ENCODE measurements at places on chromosomes 12 and 14. TPM values are rescaled to one million over a fixed set of nuclear protein-coding genes. Genes with fewer than 3 reads are reported as not detected.

DNA sequence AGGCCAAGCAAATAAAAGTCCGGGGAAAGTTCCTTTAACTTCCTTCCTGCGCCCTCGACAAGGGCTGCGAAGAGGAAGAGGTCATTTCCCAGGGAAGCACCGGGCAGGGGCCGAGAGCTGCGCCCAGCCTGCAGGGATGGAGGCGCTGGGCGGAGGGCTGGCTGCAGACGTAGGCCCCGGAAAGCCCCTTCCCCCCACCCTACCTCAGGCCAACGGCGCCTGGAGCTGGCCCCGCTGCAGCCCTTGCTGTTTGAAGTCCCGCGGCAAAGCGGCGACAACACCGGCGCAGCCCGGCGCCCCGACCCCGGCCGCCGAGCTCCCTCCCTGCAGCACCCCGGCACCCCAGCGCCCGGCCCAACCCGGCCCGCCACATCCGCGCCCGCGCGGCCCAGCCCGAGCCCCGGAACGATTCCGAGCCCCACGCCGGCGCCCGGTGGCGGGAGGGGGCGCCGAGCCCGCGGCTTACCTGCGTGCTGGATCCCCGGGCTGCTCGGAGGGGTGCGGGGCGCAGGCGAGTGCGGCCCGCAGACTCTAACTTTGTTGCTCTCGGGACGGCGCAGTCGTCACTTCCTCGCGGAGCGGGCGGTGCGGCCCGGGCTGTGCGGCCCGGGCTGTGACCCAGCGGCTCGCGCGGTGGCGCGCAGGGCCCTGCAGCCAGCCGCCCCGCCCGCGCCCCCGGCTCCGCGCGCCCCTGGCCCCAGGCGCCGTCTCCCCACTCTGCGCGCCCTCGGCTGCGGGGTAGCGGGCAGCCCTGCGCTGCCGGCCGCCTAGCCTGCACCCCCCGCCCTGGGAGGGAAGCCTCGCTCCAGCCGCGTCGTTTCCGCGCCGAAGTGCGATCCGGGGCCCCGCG is 64.8 kb upstream of the PTGR2 start:
- DNase-seq = peak; percentile 41
- peak overlapping the region; percentile 92 for H3K27ac ChIP-seq
- peak overlapping the region; percentile 89 for H3K4me3 ChIP-seq

DNA sequence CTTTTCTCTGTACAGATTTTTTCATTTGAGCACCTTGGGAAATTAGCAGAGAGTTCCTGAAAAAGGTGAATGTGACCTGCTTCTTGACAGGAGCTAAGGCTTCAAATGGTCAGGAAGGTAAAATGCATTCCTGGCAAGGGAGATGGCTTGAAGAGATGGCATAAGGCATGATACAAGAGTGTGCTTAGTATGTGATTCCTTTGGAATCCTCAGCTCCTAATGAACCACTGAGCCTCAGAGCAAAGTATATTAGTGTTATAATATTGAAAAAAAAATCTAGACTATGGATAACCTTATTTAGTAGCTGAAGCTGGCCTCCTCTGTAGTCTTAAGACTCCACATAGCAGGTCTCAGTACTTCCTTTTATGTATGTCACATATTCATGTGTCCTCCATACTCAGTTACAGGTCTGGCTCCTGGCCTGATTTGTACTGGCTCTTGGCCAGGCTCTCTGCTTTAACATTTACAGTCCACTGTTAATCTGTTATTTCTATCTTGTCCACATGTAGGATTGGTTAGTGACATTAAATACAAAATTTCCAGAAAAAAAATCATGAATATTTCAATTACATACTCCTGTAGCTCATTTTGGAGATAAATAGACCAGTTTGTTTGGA is 17.9 kb downstream of the TOGARAM1 start:
- H3K27ac ChIP-seq = no peak overlapping the region
- no peaks in the 10 kb centered on the region for H3K27me3 ChIP-seq
- peaks cover 6% of the 10 kb centered on the region for H3K4me1 ChIP-seq

The CIT gene
- 80.6 TPM for total RNA-seq

DNA sequence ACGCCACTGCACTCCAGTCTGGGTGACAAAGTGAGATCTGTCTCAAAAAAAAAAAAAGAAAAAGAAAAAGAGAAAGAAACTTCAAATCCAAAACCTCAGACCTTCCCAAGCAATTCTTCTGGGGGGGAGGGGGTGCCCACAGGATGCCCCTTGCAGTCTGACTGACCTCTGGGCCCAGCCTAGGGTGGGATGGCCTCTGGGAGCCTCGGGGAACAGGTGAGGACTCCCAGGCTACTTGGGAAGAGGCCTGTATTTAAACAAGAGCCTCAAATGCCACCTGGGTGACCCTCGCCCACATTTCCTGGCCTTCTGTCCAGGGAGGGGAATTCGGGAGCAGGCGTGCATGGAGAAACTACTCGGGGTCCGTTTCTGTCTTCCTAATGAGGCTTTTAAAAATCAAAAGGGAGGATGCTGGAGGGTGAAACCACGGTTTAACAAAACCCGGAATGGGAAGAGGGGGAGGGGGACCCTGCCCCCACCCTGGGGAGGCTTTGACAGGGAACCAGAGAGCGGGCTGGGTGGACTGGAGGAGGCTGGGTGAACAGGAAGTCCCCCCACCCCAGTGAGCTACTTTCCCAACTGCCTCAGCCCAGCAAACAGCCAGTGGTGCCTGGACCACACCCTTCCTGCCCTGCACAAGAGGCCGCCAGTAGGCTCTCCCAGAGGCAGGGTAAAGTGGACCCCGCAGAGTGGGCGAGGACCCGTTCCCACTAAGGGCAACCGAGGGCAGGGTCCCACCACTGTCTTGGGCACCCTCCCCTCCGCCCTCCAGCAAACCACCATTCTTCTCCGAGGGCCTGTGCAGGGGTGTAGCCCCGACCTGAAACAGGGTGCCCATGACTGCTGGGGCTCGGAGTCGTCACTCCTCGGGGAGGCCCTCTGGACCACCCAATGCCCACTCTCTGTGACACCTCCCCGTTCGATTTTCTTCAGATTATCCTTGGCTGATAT is 1.5 kb upstream of the FBRSL1 start:
- no peaks in the 10 kb centered on the region for H3K36me3 ChIP-seq
- DNase-seq = no peak
- H3K27me3 ChIP-seq = peaks cover 24% of the 10 kb centered on the region
- H3K4me1 ChIP-seq = peaks cover 23% of the 10 kb centered on the region

DNA sequence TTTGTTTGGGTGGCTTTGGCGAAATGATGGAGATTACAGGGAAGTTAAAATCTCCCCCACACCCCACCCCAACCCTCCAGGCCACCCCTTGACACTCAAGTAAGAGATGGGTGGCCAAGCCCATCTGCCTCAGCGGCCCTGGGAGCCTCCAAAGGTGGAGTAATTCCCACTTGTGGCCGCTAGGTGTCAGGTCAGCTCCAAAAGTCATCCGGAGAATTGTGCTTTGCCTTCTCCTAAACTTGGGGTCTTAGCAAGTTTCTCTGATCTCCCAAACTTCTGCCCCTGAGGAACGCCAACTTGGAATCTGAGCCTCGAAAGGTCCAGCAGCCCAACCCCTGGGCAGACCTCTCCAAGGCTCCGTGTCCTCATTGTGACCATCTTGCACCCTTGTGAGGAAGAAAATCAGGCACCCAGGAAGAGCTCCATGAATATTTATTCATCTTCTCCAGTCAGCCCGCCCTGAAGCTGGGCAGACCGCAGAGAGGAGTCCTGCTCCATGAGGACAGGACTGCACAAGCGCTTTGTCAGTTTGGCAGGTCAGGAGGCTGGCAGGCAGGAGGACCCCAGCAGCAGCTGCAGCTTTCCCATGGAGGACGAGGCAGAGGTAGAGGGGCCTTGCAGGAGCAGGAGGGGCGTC is 46.7 kb downstream of the LRRC74A start:
- H3K27ac ChIP-seq = no peak overlapping the region
- no peaks in the 10 kb centered on the region for H3K36me3 ChIP-seq
- peak; percentile 68 for DNase-seq
- peaks cover 22% of the 10 kb centered on the region for H3K4me1 ChIP-seq
- no peaks in the 10 kb centered on the region for H3K27me3 ChIP-seq
